Bladder microvascular endothelial cell (primary cell): ENCODE measurements at places on chromosomes 11 and 22. TPM values are rescaled to one million over a fixed set of nuclear protein-coding genes. Genes with fewer than 3 reads are reported as not detected.

Gene SPI1
- total RNA-seq = not detected in 2 replicates

Gene SLC37A2
- total RNA-seq = 0.57 and 0.65 TPM in 2 replicates

Gene FADS1
- total RNA-seq = 35.7 and 38.7 TPM in 2 replicates

Gene GSTT2
- total RNA-seq = not detected in 2 replicates

Gene TEAD1
- 10.8 and 42.6 TPM in 2 replicates for total RNA-seq

Gene PAFAH1B2
- 144 and 156 TPM in 2 replicates for total RNA-seq

Gene ZPR1
- total RNA-seq = 15.2 and 42.2 TPM in 2 replicates

Gene MISFA
- total RNA-seq = under 0.01 and 0.82 TPM in 2 replicates

Gene RRP8
- 7.1 and 15.1 TPM in 2 replicates for total RNA-seq

Gene XKR3
- total RNA-seq = not detected in 2 replicates
